ENCODE measurements at places on chromosomes 11 and 22.

GRCh38 chr11:15793043-15793996, 563.0 kb downstream of the SOX6 start:
- no peak for DNase-seq

DNA sequence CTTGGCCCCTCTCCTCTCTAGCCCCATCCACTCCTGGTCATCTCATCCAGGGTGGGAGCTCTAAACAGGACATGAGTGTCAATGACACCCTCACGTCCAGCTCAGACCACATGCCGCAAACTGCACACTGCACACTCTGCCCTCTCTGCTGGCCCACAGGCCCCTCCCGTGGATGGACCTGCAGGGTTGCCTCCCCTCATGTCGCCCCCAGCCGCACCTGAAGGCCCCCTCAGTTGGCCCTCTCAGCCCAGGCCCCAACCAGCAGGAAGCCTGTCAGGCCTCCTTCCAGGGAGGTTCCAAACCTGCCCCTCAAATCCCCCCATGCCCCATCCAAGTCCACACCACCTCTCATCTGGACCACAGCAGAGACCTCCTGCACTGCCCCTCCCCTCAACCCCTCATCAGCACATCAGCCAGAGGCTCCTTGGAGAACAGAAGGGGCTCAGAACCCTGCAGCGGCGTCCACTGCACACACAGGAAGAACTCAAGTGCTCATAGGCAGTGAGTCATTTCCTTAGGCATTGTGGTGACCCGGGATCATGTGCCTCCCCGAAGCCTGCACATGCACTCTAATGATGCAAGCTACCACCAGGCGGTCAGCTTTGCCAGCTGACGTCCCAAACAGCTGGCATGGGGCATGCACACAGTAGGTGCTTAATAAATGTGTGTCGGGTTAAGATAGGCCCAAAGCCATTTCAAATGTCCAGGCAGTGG, 12.9 kb upstream of the CDKN1C start:
- no peak for DNase-seq

- no peak for DNase-seq
These were observed 15.2 kb downstream of the PRR33 start for GRCh38 chr11:1876361-1877063.

GRCh38 chr22:44369293-44369661, 56.5 kb upstream of the SHISAL1 start:
- DNase-seq: no peak

DNA sequence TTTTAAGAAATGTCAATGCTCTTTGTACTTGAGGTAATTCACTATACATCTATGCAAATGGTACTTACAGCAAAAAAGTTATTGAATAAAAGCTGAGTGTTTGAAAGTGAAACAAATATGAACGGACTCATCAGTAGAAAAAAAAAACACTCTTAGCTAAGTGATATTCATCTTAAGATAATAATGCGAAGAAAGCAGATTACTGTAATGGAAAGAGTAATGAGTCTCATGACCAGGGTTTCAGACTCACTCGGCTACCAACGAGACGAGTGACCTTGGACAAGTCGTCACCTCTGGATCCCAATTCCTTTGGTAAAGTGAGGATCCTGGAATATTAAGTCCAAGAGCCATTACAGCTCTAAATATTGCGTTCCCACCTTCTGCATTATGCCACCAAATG, 57.0 kb downstream of the PACSIN2 start:
- DNase-seq: no peak

- no peak for DNase-seq
These were observed 149.8 kb upstream of the LARGE1 start for GRCh38 chr22:34070051-34070450.

DNA sequence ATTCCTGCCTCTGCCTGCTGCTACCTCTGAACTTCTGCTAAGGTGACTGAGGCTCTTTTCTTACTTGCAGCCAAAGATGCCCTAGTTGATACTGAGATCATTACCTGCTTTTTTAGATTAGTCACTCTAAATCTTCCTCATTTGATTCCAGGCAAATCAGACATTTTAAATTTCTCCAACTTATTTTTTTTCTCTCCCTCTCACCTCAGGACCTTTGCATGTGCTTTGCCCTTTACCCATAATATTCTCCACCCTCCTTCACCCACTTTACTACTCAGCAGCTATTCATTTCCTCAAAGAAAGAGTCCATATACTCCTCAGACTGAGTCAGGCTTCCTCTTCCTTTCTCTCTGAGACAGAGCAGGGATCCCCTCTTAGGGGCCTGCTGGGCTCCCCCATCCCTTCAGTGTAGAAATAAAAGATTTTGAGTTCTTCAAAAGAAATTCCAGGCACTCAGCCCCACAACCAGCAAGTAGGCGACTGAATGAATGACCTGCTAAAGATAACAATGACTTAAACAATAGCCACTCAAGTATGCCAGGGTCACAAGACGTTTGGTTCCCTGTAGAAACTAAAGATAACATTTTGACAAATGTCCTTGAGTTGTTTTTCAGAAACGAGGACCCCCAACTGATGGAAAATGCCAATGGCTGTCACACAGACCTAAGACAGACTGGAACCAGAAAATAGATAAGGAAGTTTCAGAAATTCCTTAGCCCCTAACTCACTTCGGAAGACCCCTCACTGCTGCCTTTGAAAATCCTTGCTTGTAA, 104.2 kb downstream of the MTNR1B start:
- DNase-seq: no peak

DNA sequence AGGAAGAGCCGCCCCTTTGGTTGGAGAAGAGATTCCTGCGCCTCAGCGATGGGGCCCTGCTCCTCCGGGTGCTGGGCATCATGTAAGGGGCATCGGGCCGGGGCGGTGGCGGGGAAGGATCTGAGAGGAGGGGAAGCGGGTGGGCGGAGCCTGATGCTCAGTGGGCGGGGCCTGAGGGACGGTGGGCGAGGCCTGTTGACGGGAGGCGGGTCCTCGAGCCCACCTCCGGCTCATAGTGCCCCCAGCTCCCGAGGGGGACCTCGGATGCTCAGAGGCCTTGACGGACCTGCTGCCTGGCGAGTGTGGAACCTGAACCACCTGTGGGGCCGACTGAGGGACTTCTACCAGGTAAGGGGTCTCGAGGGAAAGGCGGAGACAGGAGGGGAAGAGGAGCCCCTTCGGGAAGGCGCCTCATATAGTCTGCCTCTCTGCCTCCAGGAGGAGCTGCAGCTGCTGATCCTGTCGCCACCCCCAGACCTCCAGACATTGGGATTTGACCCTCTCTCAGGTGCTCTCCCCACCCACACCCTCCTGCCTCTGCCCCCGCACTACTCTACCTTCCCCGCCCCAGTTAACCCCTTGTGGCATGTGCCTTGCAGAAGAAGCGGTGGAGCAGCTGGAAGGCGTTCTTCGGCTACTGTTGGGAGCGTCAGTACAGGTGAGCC, 799 bp downstream of the CCDC88B start:
- peak; percentile 62 for DNase-seq

DNA sequence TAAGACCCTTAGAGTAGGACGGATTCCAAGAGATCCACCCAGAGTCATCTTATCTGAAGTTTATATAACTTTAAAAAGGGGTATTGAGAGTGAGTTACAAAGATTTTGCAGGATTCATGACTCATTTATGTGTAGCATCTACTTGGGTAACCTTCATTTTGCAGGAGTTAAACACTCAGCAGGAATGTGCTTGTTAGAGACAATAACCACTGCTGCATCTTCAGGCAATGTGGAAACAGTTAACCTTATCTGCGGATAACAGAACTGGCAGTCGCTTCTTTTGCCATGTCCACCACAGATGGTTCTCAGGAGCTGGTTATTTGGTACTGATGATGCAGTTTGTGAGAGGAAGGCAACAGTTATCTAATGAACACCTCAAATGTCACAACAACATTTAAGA, 417.9 kb upstream of the DDI1 start:
- no peak for DNase-seq

DNA sequence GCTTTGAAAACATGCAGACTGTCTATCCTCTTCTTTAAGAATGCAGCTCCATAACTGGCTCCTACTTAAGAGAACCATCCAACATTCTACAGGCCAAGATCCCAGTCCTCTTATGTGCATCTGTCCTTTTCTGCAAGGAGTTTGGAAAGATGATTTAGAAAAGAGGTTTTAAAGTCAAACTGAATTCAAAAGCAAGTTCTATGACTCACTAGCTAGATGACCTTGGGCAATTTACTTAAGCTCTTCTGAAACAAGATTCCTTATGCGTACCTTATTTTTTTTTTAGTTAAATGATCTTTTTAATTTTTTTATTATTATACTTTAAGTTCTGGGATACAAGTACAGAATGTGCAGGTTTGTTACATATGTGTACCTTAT, 29.2 kb downstream of the GUCY1A2 start:
- no peak for DNase-seq

All from neuronal stem cell (in vitro differentiated cells).